ENCODE measurements at places on chromosomes 1 and 21.

DNA sequence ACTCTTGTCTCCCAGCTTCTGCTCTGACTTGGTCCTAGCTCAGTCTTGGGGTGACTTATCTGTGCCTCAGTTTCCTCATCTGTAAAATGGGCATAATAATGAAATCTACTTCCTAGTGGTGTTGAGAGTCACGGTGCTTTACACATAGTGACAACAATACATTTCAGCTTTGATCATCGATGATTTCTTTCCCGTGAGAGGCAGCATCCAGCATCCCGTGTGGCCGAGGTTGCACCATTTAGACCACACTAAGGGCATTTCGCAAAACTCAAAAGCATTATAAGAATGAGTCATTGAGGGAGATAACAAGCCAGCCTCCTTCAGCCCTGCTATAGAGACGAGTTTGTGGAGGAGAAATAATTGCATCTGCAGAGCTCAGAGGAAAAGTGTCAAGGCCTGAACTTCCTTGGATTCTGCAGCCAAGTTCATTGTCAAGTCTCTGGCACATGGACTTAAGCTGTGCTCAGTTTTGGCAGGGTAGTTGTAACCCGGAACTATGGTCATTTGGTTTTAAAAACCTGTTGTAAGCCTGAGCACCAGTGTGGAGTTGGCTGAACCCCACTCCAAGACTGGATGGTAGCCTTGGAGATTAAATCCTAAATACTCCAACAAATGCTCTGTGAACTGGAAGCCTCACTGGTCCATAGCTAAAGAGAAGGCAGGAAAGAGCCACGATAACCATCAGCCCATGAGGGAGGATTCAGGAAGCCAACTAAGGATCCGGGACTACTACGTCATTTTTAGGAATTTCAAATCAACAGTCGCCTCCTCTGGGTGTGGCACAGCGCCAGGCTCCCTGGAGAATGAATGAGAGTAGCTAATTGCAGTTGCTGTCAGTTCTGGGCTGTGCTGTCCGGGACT lies 64.2 kb downstream of the TCP10L start:
- DNase-seq = peak; percentile 63

GRCh38 chr1:172448995-172449584 lies 5.2 kb upstream of the PIGC start:
- DNase-seq = peak; percentile 65

- DNase-seq = no peak
Observed at GRCh38 chr1:90370686-90371447, 346.2 kb downstream of the BARHL2 start.

GRCh38 chr1:205042911-205043806 lies at the start of gene CNTN2:
Gene CNTN2 (plus strand): TSS chr1:205043212. CDS start chr1:205053186, 9,974 bp downstream.
- DNase-seq = no peak

DNA sequence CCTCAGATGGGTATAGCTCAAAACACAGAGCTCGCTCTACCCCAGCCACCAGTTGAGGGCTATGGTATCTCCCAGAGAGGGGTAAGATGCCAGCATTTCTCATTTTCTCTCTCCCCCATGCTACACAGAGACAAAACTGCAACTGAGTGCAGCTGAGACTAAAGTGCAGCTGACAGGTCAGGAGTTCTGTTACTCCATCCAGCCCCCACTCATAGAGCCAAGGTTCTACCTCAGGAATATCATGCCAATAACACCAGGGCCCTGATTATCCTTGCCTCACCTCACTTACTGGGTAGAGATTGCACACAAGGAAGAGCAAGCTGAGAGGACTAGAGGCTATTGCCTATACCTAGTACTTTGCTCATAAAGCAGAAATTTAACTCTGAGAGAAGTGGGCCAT lies 34.6 kb downstream of the DPYD start:
- DNase-seq = no peak

DNA sequence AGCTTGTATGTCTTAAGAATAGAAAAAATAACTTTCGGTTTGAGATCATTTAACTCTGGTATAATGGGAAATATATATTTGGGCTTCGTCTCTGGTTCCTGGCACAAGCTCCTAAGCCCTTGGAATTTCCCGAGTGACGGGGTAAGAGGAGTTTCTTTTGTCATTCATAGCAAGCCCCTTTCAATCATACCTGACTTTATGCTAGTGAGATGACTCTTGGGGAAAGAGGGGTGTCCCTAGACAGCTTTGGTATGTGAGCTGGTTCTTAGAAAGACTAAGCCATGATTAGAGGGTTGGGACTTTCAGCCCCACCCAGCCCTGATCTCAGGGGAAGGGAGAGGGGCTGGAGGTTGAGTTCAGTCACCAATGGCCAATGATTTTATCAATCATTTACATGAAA lies 13.9 kb upstream of the MTARC1 start:
- no peak for DNase-seq

- DNase-seq = no peak
Observed at GRCh38 chr21:43269957-43270705, 101.3 kb downstream of the CRYAA start.
